ENCODE measurements at places on chromosomes 1 and 21.

DNA sequence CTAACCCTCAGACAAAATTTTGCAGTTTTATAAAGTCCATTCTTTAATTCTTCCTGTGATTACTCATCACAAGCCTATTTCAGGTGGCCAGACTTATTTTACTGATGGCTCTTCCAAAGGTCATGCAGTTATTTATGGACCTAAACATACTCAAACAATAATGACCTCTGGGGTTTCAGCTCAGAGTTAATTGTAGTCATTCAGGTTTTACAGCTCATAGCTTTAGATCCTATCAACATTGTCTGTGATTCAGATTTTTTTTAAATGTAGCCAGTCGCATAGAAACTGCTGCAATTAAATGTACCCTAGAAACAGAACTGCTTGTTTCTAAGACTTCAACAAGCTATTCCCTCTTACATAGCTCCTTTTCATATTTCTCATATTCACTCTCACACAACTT, 270.8 kb downstream of the COL11A1 start:
- DNase-seq: no peak

DNA sequence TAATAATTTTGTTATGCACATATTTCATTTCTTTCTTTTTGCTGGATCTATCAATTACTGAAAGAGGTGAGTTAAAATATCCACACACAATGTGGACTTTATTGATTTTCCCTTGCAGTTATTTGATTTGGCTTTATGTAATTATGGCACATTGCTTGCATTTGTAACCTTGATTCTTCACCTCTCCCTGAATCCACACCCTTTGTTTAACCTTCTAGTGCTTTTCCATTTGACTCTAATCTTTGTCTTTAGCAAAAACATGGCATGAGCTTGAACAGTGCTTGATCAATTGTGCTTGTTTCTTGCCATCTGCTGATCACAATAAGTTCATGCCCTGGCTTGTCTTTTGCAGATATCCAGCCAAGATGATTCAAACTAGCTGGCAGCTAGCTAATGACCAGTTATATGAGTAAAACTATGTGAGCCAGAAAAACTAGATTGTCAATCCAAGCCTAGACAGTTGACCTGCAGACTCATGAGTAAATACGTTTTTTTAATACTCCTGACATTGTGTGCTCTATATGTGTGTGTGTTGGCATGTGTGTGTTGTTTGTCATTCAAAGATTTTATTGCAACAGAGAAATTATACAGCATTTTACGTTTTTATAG, 899.2 kb downstream of the NCAM2 start:
- no peak for DNase-seq

DNA sequence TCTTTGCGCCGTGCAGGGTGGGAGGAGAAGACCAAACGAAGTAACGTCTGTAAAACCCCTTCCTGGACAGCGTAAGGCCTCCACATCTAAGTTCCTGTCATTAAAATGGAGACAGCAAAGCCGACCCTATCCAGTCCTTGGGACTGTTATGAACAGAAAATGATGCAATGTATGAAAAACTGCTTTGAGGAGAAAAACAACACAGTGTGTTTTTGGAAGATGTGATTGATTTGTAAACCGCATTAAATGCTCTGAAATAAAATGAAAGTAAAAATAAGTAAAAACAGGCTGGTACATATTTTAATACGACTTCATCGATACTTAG, 827 bp upstream of the URB1 start:
- DNase-seq: no peak

GRCh38 chr1:184621260-184621659, 133.4 kb downstream of the EDEM3 start:
- DNase-seq: no peak

DNA sequence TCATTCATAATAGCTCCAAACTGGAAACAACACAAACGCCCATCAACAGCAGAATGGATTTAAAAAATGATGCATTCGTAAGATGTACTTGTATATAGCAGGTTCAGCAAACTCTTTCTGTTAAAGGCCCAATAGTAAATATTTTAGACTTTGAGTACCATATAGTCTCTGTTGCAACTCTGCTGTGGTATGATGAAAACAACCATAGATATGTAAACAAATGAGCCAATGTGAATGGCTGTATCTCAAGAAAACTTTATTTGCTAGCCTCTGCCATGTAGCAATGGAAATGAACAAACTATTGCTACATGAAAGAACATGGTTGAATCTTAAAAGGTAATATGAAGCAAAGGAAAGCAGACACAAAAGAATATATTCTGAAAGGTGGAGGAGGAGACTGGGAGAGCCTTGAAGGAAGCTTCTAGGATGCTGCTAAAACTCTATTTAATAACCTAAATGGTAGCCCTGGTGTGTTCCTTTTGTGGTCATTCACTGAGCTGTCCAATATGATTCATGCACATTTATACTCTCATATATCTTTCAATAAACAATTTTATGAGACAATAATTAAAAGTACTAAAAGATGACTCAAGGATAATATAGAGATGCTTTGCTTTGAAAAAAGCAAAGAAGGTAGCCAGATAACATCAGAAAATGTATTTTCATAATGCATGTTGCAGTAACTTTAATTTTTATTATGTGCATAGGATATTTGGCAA, 29.1 kb upstream of the FMO3 start:
- DNase-seq: no peak

- no peak for DNase-seq
These were observed 16.3 kb upstream of the TENT5C start for GRCh38 chr1:117589544-117589943.

DNA sequence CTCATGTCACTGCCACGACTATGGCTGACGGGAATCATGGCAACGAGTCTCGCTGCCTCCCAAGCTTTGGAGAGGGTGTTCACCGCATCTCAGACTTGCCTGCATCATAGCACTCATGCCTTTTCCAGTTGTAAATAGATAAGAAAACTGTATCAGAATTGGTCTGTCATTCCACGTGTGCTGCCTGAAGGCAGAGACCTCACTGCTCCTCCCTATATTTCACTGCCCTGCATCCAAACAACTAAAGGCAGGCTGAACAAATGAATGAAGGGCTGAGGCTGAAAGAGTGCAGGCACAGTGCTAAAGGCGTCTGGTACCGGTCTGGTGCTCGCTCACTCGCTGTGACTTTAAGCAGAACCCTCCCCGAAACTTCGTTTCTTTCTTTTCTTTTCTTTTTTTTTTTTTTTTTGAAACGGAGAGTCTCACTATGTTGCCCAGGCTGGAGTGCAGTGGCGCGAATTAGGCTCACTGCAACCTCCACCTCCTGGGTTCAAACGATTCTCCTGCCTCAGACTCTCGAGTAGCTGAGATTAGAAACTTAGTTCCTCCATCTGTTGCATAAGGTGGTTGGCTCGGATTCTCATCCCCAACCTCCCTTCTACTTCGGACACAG, 542 bp downstream of the EIF2B3 start:
- DNase-seq: no peak

DNA sequence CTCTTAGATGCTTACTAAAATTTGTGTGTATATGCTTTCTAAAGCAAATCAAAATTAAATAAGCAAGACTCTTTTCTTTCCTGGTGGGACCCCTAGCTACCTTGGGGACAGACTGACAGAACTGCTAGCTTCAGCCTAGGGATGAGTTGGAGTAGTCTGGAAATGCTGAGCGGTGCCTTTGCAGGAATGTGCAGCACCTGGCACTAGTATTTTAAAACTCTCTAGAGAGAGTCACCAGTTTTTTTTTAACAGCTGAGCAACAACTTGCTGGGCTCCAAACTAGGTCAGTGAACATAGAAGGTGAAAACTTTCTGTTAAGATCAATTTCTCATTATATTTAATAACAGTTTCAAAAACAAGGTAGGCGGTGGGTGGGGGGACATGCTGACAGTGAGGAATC, 56.8 kb downstream of the NUF2 start:
- no peak for DNase-seq

DNA sequence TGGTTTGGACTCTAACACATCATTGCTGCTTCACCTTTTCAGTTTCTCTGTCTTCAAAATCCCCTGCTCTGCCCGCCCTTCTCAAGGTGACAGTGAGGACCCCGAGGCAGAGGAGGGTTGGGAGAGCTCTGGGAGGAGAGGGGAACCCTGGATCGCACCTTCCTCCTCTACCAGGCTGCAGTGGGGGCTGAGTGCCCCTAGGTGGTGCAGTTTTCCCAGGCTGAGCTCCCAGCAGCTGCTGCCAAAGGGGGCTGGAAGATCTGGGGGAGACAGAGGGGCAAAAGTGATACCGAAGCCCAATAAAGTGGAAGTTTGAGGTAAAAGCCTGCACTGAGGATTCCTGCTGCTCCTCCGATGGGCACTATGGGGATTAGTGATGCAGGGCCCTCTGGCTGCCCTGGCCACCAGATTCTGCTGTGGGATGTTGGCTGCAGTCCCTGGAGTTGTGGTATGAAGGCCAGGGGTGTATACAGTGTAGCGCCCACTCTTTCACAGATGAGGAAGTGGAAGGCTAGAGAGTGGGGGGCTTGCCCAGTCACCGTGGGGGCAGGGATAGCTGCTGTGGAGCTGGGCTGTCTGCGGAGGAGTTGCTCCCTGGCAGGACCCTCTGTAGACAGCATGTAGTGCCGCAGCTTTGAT, 40.7 kb upstream of the SCMH1 start:
- no peak for DNase-seq

GRCh38 chr1:61119085-61119484, 36.7 kb downstream of the NFIA start:
- no peak for DNase-seq

DNA sequence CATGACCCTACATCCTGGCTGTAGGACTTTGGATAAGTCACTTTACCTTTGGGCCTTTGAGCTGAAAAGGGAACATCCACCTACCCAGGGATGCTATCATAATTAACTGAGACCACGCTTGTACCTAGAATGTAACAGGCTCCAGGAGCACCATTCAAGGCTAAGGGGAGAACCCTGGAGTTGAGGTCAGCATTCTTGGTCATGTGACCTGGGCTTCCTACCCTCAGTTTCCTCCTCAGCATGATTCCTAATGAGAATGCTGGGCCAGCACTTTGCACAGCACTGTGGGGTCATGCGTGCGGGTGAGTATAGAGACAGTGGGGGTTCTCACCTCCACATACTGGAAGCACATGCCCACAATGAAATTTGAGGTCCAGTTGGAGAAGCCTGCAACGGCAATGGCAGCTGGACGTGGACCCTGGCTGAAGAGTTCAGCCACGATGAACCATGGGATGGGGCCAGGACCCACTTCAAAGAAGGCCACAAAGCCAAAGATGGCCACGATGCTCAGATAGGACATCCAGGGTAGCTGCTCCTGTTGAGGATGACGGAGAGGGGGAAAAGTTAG, 31.3 kb downstream of the SLC2A1 start:
- DNase-seq: no peak

- no peak for DNase-seq
These were observed 142.7 kb downstream of the FOXD2 start for GRCh38 chr1:47580451-47580995.

- no peak for DNase-seq
These were observed 48.8 kb upstream of the DARS2 start for GRCh38 chr1:173775578-173776226.

DNA sequence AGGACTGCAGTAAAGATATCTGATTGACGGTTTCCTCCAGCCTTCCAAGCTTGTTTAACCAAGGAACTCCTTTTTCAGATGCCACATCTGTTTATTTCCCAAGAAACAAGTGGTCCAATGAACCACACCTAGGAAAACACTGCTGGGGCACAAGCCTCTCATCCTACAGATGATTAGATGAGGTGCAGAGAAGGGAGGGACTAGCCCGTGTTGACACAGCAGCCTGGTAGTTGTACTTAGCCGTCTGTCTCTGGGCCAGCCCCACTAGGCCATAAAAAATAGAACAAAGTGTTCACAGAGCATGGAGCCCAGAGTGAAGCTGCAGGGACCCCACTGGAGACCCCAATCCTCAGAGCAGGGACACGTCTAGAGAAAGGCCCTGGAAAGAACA, 32.1 kb downstream of the LRP8 start:
- no peak for DNase-seq

DNA sequence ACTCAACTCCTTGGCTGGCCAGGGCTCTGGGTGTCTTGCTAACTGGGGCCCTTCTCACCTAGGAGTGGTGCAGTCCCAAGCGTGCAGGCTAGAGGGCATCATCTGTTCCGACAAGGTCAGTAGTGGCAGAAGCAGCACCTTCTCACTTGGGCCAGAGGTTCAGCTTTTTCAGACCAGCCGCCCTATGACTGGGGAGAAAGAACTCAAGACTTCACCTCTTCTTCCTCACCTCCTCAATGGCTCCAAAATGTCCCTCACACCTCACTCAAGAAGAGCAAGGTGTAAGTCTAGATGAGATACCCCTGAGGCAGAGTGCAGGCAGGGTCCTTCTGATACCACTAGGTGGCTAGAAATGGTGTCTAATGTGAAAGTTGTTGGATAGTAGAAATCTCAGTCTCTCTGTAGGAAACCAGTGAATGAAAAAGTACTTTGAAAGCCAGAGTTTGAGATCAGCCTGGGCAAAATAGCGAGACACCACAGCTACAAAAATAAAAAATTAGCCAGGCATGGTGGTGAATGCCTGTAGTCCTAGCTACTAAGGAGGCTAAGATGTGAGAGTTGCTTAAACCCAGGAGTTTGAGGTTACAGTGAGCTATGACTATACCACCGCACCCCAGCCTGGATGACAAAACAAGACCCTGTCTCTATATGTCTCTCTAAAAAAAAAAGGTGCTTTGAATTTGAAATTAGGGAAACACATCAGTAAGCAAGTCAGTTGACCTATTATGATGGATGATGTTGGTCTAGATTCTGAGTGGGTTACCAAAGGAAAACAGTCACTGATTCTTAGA, 8.6 kb upstream of the IL20 start:
- peak; percentile 8 for DNase-seq

GRCh38 chr1:106907795-106908194, 148.7 kb upstream of the PRMT6 start:
- no peak for DNase-seq

- no peak for DNase-seq
These were observed 108.9 kb downstream of the LBR start for GRCh38 chr1:225318706-225319575.

- DNase-seq: no peak
These were observed 310 bp upstream of the SSR2 start for GRCh38 chr1:156021093-156021428.

DNA sequence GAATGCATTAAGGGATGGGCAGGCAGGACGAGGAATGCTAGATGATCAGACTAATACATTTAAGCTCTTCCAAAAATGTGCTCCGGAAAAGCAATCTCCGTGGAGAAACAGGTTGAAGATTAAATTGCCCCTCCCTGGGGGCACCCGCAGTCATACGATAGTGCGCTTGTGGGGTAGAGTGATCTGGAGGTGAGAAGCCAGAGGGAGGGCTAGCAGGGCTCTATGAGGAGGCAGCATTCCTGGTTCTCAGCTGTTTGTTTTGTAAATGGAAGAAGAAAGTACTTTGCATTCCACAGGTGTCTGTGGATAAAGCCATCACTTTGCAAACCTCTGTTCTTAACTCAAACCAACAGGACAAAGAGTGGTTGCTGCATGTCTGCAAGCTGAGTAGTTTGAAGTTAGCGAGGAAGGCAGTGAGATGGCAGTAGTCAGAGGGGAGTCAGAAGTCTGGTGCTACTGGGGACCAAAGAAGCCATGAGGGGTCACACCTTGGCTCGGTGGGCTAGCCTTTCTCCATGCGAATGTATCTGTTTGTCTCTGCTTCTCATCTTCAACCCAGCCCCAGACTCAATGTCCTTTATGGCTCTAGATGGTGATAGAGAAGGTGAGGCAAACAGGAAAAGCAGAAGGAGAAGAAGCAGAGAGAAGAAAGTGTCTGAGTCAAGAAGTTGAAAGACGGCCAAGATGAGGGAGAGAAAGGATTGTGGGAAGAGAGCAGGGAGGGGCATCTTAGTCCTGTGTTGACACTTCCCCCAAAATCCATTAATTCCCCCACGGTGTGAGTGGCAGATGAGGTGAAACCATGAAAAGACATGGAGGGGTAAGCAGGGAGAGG, 65.2 kb upstream of the GJA8 start:
- DNase-seq: no peak
